DMS79 (cell line): ENCODE measurements at places on chromosomes 7 and 10.

GRCh38 chr10:90947030-90947960 is 26.4 kb upstream of the ANKRD1 start:
- no peak for DNase-seq

DNA sequence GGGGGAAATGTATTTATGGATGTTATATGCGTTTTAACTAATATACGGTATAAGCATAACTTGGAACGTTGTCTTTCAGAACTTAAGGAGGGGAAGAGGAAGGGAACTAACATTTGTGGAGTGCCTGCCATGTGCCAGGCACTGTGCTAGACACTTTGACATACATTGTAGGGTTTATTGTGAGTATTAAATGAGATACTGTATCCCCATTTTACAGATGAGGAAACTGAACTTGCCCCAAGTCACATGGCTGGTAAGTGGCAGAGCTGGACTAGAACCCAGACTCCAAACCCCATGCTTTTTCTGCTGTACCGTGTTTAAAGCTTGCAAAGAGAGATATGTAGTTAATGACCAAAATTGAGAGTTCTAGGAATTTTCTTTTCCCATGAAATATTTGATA is 74.6 kb downstream of the CREM start:
- DNase-seq: no peak

GRCh38 chr7:100396421-100396982 is 23.2 kb downstream of the PILRA start:
- DNase-seq: no peak

DNA sequence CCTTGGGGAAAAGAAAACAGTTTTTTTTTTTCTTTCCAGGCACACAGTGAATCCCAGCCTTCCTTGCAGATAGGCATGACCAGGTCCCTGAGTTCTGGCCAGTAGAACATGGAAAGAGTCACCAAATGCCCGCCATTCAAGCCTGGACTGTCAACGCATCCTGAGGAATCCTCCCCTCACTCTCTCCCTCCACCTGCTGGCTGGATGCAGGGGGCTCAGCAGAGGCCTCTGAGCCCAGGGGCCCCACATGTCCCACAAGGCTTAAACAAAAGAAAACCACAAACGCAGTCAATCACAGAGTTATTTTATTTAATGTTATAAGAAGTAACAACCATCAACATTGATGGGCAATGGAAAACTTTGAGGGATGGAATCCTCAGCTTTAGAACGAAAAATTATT is 93.1 kb downstream of the JCAD start:
- no peak for DNase-seq

DNA sequence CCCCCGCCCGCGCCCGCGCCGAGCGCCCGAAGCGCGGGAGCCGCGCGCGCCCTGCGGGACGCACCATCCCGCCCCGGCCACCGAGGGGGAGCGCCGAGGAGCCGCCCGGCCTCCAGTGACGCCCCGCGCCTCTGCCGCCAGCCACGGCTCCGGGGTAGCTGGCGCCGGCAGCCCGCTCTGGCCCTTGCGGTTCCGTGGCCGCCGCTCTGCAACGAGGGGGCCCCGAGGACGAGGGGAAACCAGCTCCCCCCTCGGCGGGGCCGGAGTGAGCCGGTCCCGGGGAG is at the start of gene PAXIP1:
Gene PAXIP1 (minus strand): TSS at position 33 of the 284 bp plus-strand sequence. CDS start 195 bp downstream, outside the sequence.
- no peak for DNase-seq

GRCh38 chr7:69246758-69247157 is 351.5 kb upstream of the AUTS2 start:
- no peak for DNase-seq

- DNase-seq: no peak
Measured at GRCh38 chr10:102738692-102739121, 5.0 kb upstream of the WBP1L start.

DNA sequence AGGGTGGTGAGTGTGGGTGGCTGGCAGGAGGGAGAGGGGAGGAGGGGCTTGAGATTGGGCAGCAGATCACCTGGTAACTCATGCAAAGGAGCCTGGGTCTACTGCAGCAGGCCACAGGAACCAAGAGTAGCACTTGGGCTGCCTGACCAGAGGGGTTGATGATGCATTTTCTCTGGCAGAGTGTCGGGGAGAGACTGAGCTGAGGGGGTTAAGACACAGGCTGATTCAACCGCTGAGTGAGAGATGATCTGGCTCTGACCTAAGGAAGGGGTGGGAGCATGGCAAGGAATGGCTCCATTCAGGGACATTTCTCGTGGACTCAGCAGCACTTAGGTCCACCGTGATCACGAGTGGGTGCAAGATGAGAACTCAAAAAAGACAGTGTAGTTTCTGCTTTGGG is 115.5 kb upstream of the STK17A start:
- no peak for DNase-seq

- no peak for DNase-seq
Measured at GRCh38 chr7:42831718-42832522, 80.0 kb downstream of the C7orf25 start.

- DNase-seq: no peak
Measured at GRCh38 chr10:6204063-6204340, 1.3 kb downstream of the PFKFB3 start.

GRCh38 chr7:47535035-47535703 is 46.7 kb downstream of the TNS3 start:
- DNase-seq: no peak

- DNase-seq: no peak
Measured at GRCh38 chr10:1380088-1380671, 324.0 kb downstream of the WDR37 start.

DNA sequence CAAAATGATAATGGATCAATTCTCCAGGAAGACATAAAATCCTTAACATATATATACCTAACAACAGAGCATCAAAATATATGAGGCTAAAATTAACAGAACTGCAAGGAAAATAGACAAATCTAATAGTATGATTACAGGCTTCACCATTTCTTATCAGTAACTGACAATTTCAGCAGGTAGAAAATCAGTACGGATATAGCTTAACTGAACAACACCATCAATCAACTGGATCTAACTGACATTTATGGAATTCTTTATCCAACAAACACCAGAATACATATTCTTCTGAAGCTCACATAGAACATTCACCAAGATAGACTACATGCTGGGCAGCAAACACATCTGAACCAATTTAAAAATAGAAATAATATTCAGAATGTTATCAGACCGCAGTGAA is 121.1 kb upstream of the CDC14C start:
- DNase-seq: no peak

GRCh38 chr10:3763852-3764625 is 21.0 kb downstream of the KLF6 start:
- DNase-seq: no peak

DNA sequence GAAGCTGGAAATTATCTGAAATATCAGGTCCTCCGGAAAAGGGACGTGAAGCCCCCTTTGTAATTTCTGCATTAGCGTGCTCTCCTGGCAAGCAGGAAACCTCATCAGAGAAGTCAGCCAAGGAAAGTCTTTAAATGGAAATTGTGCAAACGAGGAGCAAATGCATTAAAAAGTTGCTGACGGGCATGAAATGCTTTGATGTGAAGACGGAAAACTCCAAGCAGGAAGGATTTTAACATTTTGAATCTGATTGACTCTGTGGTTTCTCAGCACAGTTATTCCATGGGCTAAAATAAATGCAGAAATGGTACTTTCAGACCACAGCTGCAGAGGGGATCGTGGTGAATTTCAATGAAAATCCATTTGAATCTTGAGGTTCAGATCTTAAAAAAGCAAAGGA is 167.8 kb downstream of the AHR start:
- no peak for DNase-seq

DNA sequence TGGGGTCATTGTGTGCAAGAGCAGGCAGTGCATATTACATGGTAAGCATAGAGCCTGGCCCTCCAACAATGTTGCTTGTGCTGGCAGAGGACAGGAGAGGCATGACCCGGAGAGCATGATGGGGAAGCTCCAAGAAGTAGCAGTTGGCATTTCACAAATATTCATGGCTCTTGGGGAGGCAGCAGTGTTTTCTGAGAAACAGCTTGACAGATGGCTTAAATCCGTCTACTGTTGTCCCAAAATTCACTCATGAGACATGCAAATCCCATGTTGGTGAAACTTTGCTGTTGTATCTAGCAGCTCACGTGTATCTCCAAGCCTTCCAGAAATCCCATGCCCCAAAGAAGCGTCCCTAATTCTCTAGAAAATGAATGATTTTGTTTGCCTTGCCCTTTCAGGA is 487.0 kb downstream of the SORCS3 start:
- DNase-seq: no peak

- no peak for DNase-seq
Measured at GRCh38 chr7:106915873-106916272, 50.8 kb downstream of the PIK3CG start.

DNA sequence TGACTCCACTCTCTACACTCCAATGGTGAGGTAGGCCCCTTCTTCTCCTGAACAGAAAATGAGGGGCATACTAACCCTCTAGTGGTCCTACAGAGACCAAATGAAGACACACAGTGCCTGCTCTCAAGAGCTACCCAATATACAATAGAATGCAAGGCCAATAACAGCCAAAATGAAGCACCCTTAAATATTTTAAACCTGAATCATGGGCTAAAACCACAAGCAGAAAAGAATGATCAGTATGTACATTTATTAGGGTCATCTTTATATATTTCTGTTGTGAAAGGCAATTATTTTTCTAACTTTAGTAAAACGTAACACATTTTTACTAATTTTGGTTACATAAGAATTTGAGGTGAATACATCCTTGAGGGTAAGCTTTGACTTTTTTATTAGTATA is 49.9 kb upstream of the COL1A2 start:
- DNase-seq: no peak

GRCh38 chr7:78588393-78588792 is 789.8 kb downstream of the PHTF2 start:
- DNase-seq: no peak

GRCh38 chr10:60893231-60893630 is 50.8 kb downstream of the RHOBTB1 start:
- no peak for DNase-seq

- no peak for DNase-seq
Measured at GRCh38 chr10:132466520-132467463, 69.8 kb downstream of the PWWP2B start.

DNA sequence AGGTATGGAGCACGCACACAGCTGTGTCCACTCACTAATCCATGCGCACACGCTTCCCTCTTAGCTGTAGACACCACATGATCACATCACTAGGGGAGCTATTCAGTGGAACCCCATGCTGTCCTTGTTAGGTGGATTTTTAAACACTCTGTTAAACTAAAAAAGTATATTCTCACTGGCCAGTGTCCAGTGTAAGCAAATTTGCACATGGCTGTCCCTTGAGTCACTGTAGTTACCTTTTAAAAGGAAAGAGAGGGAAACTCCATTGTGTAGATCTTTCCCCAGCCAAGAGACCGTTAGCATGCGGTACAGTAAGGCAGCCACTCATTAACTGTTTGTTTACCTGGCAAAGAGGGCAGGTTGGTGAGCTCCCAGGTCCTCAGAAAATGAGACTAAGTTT is 81.6 kb upstream of the INSYN2A start:
- no peak for DNase-seq

DNA sequence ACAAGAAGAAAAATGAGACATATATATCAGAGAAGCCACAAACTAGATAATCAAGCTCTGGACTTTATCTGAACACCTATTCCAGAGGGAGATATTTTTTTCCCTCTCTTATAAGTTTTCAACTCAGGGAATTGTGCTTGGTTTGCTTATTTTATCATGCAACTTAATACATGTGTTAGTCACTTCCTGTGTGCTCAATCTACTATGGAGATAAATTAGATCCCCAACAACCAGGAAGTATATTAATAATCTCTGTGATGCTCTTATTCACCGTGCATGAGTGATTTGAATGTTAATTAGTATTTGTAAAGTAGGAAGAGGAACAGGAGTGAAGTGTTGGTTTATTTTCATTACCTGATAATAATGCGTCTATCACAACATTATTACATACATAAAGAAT is 38.8 kb upstream of the ZNF365 start:
- no peak for DNase-seq

DNA sequence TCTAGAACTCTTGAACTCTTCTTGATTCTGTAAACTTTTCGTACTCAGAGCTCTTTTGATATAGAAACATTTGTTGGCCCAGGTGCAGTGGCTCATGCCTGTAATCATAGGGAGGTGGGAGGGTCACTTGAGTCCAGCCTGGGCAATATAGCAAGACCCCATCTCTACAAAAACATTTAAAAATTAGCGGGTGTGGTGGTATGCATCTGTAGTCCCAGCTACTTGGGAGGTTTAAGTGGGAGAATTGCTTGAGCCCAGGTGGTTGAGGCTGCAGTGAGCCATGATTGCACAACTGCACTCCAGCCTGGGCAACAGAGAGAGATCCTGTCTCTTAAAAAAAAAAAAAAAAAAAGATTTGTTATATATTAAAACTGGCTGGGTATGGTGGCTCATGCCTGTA is 121.6 kb downstream of the BAMBI start:
- no peak for DNase-seq

DNA sequence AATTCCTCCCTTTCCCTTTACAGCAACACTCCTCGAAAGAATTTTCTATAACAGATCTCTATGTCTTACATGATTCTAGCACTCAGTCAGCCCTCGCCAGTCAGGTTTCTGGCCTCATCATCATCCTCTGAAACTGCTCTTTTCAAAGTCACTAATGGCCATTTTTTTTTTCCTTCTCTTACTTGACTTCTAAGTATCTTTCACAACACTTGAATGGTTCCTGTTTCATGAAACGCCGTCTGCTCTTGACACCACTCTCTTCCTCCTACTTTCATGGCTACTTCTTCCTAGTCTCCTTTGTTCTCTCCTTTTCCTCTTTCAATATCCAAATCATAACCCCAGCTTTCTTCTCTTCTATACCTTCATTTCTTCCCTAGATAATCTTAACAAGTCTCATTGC is 100.5 kb upstream of the NRP1 start:
- no peak for DNase-seq

DNA sequence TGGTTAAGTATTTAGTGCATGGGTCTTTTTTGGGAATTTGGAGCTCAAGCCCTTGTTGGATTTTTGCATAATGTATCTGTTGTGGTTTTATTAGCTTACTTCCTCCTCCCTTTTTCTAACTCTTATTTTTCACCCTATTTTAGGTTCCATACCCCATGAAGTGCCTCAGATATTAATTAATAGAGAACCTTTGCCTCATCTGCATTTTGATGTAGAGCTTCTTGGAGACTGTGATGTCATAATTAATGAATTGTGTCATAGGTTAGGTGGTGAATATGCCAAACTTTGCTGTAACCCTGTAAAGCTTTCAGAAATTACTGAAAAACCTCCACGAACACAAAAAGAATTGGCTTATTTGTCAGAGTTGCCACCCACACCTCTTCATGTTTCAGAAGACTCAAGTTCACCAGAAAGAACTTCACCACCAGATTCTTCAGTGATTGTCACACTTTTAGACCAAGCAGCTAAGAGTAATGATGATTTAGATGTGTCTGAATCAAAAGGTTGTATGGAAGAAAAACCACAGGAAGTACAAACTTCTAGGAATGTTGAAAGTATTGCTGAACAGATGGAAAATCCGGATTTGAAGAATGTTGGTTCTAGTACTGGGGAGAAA is 28.0 kb downstream of the SIRT1 start:
- no peak for DNase-seq

GRCh38 chr7:102236592-102237287 is 49.9 kb upstream of the SH2B2 start:
- peak; percentile 32 for DNase-seq

DNA sequence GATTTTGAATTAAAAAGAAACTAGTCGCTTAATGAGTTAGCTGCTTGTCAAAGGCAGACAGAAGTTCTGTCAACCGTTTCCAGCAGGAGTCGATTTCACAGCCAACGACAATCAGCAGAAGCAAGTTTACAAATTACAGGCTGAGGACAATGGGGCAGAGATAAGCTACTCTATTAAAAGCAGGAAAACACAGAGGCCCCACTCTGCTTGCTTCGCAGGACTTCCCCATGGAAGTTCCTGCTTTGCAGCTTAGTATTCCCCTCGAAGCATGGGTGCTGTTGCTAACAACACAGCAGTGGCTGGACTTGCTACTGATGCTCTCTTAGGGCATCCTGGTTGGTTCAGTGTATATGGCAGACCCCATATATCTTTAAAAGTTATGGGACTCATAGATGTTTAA is 50.8 kb upstream of the KLF6 start:
- no peak for DNase-seq
